Ascending aorta (tissue), 2 donors: ENCODE measurements at places on chromosomes 4 and X.

DNA sequence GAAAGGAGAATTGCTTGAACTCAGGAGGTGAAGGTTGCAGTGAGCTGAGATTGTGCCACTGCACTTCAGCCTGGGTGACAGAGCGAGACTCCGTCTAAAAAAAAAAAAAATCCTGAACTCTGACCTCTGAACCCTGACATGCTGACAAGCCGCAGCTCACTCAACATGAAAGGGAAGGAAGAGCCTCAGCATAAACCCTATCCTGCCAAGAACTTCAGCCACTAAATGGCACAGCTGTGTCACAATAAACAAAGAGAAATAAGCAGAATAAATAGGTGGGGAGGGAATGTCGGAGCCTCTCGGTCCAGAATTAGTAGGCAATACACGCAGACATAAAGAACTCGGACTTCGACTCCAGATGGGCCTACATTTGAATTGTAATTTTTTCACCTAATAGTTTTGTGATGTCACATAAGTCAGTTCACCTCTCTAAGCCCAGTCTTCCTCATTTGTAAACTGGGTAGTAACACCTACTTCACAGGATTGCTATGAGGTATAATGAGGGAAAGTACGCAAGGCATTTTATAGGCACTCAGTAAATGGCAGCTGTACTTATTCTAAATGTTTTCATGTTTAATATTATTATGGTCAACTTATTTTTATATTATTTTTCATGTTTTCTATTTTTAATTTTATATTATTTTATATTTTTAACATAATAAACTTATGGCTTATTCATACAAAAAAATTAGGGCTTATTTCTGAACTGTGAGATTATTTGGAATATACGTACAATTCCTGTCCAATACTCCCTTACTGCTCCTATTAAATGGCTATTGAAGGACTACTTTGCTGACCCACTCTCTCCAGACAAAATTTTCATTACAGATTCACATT, 243.4 kb downstream of the SCFD2 start:
- peak overlapping the region; percentile 66 for H3K27ac ChIP-seq
- H3K27me3 ChIP-seq, result no peaks in the 10 kb centered on the region
- no peaks in the 10 kb centered on the region for H3K4me1 ChIP-seq
- no peak for DNase-seq
- no peak overlapping the region for H3K4me3 ChIP-seq
- no peaks in the 10 kb centered on the region for H3K36me3 ChIP-seq

- H3K4me1 ChIP-seq, result no peaks in the 10 kb centered on the region
- no peaks in the 10 kb centered on the region for H3K27me3 ChIP-seq
- H3K27ac ChIP-seq, result no peak overlapping the region
- no peak overlapping the region for H3K4me3 ChIP-seq
Measured at GRCh38 chr4:162016991-162017390, 146.8 kb downstream of the FSTL5 start.

DNA sequence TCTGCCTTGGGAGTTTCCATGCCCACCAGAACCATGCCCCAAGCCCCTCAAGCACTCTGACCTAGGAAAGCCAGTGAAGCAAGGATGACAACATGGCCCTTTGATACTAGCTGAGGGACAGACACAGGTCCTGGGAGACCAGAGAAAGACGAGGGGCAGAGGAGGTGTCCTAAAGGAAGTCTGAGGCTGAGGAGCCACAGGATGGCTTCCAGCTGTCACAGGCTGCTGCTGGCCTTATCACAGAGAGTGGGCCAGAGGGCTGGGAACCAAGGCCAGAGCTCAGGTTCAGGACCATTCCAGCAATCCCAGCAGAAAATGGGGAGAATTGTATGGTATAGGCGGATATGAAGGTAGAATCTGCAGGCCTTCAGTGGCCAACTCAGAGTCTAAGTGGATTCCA, 31.7 kb upstream of the MSANTD1 start:
- H3K27ac ChIP-seq, result no peak overlapping the region
- no peak for DNase-seq
- no peak overlapping the region for H3K4me3 ChIP-seq
- peaks cover 67% of the 10 kb centered on the region for H3K36me3 ChIP-seq

GRCh38 chr4:3911252-3911856, 145.2 kb downstream of the ADRA2C start:
- H3K4me1 ChIP-seq, result no peaks in the 10 kb centered on the region
- H3K36me3 ChIP-seq, result no peaks in the 10 kb centered on the region
- no peaks in the 10 kb centered on the region for H3K27me3 ChIP-seq
- no peak for DNase-seq
- H3K27ac ChIP-seq, result no peak overlapping the region
- no peak overlapping the region for H3K4me3 ChIP-seq

- no peaks in the 10 kb centered on the region for H3K36me3 ChIP-seq
- no peaks in the 10 kb centered on the region for H3K4me1 ChIP-seq
- no peak overlapping the region for H3K4me3 ChIP-seq
Measured at GRCh38 chrX:96147681-96148080, 537.0 kb upstream of the DIAPH2 start.
